SIG-M5 (cell line): ENCODE measurements at places on chromosomes 5 and 9.

GRCh38 chr5:127849891-127850290, 146.7 kb downstream of the CCDC192 start:
- DNase-seq, result no peak

GRCh38 chr9:115103746-115104477, 14.0 kb downstream of the TNC start:
- no peak for DNase-seq

DNA sequence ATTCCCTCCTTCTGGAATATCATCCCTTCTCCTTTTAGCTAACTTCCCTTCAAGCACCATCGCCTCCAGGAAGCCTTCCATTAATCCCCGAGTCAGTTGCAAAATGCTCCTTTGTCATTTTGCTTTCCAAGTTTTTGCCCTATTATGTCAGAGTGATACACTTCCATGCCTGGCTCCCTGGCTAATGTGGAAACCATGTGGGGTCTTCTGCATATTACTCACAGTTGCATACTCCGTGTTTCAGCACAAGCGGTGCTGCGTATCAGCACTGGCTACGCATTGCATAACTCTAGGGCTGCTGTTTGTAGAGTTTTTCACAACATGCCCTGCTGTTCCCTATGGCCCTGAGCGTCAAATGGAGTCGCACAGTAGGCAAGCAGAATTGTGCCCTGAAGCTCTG, 1.9 kb downstream of the TEX53 start:
- no peak for DNase-seq

DNA sequence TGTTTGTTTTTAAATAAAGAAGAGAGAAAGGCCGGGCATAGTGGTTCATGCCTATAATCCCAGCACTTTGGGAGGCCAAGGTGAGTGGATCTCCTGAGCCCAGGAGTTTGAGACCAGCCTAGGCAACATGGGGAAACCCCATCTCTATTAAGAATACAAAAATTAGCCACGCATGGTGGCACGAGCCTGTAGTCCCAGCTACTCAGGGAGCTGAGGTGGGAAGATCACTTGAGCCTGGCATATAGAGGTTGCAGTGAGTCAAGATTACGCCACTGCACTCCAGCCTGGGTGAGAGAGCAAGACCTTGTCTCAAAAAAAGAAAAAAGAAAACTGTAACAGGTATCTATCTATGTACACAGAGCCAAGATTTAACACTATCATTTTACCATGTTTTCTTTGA, 34.2 kb upstream of the CDC42SE2 start:
- no peak for DNase-seq

DNA sequence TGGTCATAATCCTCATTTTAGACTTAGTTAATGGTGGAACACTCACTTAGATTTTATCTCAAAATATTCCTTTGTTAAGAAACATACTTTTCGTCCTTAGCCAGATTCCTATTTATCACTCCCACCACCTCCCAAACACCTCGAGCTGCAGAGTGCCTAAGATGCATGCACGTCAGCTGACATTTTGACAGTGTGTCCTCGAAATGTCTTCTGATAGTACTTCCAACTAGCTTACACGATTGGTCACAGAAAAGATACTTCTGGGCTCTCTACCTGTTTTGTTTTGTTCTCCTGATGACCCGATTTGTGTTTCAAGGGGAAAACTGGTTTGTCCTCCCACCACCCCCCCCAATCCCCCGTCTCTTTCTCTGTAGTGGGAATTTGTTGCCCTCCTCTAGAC, 230.1 kb downstream of the MAST4 start:
- no peak for DNase-seq
